AG09309 (cell line): ENCODE measurements at places on chromosomes 3 and 15.

DNA sequence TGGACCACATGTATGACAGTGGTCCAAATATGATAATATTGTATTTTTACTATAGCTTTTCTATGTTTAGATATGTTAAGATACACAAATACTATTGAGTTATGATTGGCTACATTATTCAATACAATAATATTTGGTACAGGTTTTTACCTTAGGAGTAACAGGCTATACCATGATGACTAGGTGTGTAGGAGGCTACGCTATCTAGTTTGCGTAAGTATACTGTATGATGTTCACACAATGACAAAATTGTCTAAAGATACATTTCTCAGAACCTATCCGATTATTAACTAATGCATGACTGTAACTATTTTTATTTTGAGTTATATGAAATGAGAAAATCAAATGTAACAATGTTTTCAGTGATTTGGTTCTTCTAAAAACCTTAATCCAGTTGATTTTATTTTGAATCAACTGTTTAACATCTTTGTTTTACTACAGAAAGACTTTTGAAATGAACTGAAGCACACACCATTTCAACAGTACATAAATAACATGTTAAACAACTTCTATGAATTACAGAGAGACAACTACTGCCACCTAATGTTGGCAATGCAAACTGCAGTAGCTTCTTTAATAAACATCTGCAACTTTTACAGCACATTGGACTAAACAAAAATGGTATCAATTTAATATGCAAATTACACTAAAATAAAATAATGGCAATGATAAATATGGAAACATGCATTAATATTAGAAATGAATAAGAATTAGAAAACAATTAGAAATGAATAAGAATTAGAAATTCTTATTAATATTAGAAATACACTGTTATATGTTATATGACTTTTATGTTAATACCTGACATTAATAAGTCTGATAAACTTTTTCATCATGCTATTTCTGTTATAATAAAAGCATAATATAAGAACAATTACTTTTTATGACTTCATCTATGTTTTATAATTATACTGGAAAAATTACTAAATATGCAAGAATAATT lies 255.7 kb downstream of the MBNL1 start:
- DNase-seq, result peak; percentile 17

DNA sequence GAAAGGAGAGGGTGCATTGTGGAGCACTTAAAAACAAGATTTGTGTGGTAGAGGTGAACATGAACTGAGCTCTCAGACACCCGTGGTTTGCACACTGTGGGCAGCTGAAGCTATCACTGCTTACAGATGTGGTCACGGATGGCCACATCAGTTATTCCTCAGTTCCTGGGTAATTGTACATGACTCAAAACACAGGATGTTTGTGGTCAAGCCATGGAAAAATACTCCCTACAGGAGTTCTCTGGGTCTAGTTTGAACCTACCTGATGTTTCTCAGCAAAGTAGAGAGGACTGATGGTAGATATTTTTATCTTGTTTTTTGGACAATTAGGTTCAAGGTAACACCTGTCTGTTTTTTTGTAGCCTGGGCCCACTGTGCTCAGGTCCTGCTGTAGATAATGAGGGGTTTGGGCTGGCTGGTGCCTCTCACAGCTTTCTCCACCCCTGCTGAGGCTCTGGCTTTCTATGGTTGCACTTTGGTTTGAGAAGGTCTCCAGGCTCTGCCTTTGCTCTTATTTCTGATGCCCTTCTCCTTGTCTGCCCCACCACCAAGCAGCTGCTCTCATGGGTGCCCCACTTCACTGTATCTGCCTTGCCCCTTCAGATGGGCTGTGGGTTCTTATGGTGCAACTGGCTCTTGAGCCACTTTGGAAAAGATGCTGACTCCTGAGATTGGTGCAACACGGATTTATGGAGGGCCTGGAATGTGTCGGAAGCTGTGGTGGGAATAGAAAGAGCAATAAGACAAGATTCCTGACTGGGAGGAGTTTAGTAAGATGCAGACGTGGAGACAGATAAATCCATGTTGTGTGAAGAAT lies 40.1 kb downstream of the CDCP1 start:
- peak; percentile 82 for DNase-seq

DNA sequence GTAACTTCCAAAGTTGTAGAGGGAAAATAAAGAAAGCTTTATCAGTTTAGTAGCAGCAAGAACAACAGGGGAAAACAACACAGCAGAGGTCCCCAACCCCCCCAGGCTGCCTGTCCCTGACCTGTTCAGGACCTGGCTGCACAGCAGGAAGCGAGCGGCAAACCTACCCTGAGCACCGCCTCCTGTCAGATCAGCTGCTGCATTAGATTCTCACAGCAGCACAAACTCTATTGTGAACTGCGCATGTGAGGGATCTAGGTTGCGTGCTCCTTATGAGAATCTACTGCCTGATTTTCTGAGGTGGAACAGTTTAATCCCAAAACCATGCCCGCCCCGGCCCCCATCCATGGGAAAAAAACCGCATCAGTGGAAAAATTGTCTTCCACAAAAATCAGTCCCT lies 40.3 kb downstream of the USP50 start:
- DNase-seq, result no peak

DNA sequence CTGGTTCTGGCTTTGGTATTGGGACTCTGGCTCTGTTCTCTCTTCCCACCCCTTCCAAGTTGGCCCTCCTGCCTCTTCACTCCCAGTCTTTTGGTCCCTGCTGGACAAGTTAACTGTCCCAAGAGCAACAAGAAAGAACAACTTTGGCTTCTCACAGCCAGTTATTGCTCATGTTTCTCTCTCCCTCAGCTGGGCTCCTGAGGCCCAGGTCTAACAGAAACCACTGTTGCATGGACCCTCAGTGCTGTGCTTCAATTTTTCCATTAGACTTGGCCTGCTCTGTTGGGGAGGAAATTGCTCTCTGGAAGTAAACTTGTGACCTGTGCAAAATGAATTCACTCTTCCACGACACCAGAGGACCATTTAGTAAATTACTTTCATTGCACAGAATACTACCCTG lies 64.5 kb downstream of the CHST2 start:
- no peak for DNase-seq

DNA sequence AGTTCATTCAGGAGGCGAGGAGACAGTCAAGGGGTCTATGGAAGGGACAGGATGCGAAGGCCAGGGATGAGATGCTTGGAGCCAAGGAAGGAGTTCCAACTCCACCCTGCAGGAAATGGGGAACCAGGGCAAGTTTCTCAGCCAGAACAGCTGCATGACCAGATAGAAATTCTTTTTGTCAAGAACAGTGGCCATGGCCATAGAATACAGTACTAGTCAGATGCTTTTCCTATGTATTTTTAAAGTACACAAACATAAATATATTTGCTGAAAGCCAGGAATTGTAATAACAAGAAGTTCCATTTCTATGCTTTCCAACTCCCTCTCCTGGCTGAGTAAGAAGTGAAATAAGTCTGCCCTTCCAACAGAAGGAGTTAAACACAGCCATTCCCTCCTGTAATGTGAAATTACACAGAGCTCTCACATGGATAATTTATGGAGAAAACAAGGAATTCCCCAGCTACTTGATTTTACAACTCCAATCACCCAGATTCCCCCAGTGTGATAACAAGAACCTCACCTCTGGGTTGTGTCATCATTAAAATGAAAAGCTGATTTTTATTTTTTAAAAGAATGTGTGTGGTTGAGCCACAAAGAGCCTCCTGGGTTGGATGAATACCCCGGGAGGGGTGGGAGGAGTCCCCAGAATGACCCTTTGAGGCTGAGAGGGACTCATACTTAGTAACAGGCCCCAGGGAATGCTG lies 124.6 kb upstream of the ARHGEF3 start:
- peak; percentile 54 for DNase-seq

GRCh38 chr3:71930056-71930991 lies 145.4 kb upstream of the PROK2 start:
- DNase-seq, result peak; percentile 2

DNA sequence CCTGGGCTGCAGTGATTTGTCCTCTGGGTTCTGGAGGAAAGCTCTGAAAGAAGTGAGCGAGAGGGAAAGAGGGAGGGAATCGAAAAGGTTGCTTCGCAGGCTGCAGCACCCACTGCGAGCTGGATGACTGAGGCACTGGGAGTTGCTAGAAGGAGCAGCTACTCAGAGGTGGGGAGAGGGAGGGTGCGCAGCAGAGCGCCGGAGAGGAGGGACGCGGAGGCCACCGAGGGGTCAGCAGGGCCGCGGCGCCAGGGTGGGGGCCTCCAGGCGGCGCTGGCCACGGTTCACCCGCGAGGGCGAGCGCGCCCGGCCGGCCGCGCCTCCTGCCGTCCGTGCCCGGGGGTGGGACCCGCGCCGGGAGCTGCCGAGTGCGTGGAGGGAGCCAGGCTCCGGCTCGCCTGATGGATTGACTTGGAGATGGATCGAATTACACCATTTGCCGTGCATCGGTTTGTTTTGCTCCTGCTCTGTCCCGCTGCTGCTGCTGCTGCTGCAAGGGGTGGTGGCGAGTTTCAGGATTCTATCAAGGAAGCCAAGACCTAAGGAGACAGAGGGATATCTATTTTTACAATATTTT lies at the start of gene SEMA6D:
Gene SEMA6D (plus strand): TSS at position 470 of the 577 bp plus-strand sequence. CDS start 42,294 bp downstream, outside the sequence.
- DNase-seq, result peak; percentile 25

GRCh38 chr3:112676659-112677234 lies 35.8 kb upstream of the CCDC80 start:
- peak; percentile 93 for DNase-seq

GRCh38 chr3:49469037-49469935 lies 781 bp upstream of the DAG1 start:
- peak; percentile 44 for DNase-seq

DNA sequence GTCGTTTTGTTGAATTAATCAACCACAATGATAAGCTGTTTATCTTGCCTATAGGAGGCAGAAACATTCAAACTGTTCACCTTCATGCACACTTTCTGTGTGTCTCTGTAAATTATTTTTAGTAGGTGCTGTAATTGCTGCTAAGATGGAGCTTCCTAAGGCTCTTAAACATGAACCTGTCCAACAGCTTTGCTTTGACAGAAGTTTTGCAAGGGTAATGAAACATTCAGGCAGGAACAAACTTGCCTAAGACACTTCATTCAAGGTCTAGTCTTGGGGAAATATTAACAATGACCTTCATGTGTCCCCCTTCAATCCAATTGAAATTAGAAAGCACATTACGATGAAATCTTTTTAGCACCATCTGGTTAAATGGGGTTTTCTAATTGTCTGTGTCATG lies 156.1 kb downstream of the DIPK2A start:
- DNase-seq, result no peak

GRCh38 chr3:179967622-179968021 lies 69.1 kb downstream of the PEX5L start:
- DNase-seq, result peak; percentile 14

GRCh38 chr3:24496529-24497482 lies 2.2 kb upstream of the THRB start:
- peak; percentile 29 for DNase-seq

GRCh38 chr3:156694536-156694935 lies 20.1 kb downstream of the TIPARP start:
- no peak for DNase-seq

DNA sequence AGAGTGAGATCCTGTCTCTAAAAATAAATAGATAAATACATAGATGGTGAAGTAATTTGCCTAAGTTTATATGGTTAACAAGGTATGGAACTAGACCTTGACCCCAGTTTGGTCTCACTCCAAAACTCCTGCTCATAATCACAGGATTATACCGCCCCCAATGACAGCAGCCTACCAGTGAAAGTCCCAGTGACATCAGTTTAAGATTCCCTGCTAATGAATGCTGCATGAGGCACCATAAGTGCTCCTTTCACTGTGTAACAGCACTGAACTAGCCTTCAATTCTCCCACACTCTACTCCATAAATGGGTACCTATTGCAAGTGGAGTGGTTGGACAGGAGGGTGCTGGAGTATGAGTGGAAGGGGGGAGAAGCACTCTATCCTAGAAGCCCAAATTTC lies 23.7 kb upstream of the THSD4 start:
- no peak for DNase-seq

GRCh38 chr3:51948016-51948580 lies 5.9 kb downstream of the PARP3 start:
- no peak for DNase-seq

- no peak for DNase-seq
Measured at GRCh38 chr3:58580826-58581327, 3.7 kb upstream of the FAM107A start.

DNA sequence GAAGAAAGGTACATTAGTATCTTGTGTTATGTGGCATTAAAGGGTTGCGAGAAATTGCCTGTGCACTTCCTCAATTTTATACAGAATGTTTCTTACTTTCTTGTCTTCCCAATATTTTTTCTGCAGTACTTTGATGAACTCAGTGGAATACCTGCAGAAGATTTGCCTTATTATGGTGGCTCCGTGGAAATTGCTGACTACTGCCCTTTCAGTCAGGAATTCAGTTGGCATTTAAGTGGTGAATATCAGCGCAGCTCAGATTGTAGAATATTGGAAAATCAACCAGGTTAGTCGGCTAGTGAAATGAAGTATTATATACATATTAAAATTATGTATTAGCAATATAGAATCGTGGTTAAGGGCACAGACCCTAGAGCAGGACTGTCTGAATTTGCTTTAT lies 61.3 kb downstream of the LMLN start:
- DNase-seq, result no peak

DNA sequence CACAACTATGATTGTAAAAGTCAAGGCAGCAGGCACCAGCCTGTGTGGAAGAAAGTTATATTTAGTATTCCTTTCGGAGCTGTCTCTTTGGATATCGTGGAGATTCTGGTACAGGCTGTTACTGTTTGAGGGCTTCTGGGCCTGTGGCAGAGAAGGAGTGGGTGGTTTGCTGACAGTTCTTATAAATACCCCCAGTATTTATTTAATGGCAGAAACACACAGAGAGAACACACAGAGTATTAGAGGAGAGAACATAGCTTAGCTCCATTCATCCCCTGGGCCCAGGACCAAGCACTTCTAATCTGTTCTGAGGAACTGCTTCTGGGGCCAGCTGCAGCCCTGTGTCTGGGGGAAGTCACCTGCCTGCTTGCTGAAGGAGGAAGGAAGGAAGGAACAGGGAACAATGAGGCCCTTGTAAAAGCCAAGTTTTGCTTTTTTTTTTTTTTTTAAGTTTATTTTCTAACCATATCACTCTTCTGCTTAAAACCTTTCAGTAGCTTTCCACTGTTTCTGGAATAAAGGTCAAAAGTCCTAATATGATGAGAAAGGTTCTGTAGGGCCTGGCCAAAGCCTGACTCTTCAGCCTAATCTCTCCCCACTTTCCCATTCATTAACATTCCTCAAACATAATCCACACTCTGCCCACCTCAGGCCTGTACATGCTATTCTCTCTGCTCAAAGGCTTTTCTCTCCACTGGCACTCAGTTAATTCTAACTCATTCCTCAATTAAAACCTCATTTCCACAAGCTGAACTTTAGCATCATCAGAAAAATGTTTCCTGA lies 11.8 kb upstream of the PP2D1 start:
- DNase-seq, result no peak
